ENCODE measurements at places on chromosomes 3 and 15. TPM values are rescaled to one million over a fixed set of nuclear protein-coding genes. Genes with fewer than 3 reads are reported as not detected.

GNB4 gene
- 32.2 TPM for total RNA-seq

CRELD1 gene
- 24.8 TPM for total RNA-seq

MRAS gene
- 232 TPM for total RNA-seq

GHSR gene
- not detected for total RNA-seq

SLC38A3 gene
- 0.39 TPM for total RNA-seq

- no peak for DNase-seq
Measured at GRCh38 chr3:171417813-171418212, 42.4 kb downstream of the TNIK start.

DNA sequence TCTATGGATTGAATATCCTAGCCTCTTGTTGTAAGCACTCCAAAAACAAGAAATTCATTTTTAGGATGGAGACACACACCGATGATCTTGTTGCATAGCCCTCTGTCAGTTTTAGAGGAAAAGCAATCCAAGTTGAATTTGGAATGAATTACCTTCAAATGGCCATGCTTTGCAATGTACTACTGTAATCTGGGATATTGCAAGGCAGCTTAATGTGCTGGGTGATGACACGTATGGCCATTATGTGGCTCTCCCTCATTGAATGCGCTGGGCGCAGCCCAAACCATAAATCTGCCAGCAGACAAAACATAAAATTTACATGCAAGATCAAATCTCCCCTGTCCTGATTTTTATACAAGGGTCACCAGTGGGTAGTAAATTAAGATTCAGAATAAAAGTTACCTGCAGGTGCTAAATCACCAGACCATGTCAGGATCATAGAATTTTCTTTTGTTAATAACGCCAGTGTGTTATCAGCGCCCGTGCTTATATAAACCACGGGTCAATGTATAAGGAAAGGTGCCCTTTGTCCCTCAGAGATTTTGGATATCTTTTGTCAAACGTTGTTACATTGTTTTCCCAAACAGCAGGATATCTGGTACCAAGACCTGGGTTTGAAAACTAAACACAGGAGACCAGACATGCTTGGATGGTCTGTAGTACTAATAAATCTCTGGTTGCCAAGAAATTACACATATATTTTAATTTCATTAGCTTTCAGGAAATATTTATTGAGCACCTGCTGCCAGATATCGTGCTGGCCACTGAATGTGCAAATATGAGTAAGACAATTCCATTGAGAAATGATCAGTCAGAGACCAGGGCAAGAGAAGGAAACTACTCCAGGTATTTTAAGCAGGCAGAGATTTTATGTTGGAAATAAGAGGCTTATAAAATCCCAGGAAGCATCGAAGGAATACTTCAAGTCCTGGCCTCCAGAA, 237.1 kb downstream of the EBLN2 start:
- no peak for DNase-seq

DNA sequence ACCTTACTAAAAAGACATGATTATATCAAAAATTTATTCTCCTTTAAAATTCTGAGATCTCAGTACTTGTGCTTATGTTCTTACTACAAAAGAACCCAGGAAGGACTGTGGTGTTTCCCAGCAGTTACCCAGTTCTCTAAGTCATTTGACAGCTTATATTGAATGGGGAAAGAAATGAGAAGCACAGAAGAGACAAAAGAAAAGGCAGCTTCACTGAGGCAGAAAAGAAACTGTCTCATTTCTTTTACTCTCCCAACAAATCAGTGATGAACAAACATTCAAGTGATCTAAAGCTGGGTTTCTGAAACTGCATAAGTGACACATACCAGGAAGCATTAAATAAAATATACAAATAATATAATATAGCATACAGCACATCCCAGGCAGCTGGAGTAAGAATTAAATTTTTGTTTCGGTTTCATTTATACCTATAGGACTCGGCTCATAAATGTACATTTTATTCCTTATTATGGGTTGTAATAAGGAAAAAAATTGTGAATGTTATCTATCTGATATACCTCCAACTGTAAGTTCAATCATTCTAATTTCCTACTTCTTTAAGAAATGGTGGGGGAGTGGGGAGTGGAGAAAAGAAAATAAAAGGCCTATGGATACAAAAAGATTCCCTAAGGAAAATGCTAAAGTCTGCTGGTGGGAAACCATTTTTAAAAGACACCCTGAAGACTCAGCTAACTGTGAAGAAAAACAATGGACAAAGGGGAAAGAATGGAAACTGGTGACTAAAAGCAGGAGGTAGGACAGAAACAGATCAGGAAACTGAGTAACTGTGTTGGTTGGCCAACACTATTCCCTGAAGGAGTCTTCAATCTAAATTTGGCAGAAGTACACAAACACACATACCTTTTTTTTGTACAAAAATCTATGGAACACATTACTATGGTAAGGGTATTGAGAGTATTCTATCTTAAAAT, 156.8 kb downstream of the TBC1D5 start:
- no peak for DNase-seq

DNA sequence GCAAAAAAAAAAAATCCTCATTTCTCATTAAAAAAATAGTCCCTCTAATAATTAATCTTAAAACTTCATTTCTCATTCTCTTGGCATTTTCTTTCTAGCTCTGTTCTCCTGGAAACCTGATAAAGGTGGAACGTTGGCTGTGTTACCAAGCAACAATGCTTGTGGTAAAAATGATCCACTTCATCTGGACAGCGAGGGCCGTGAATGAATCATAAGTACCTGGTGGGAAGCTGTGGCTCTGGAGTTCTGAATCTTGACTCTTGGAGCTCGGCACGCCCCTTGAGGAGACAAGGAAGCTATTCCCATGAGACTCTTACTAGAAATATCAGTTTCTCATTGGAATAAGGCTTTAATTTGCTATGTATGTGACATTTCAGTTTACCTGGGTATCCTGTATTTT, 32.5 kb downstream of the BCL2L10 start:
- no peak for DNase-seq

GRCh38 chr3:59608356-59608755, 558.5 kb upstream of the CFAP20DC start:
- DNase-seq, result no peak

DNA sequence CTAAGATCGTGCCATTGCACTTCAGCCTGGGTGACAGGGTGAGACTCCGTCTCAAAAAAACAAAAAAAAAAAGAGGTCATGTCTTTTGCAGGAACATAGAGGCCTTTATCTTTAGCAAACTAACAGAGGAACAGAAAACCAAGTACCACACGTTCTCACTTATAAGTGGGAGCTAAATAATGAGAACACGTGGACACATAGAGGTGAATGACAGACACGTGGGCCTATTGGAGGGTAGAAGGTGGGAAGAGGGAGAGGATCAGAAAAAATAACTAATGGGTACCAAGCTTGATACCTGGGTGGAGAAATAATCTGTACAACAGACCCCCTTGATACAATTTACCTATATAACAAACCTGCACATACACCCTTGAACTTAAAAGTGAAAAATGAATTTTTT, 401.4 kb upstream of the NAALADL2 start:
- no peak for DNase-seq

GRCh38 chr3:194272861-194273742, 78.0 kb downstream of the CPN2 start:
- DNase-seq, result peak; percentile 69

GRCh38 chr3:42850263-42850662, 25.4 kb downstream of the CYP8B1 start:
- DNase-seq, result no peak

- DNase-seq, result peak; percentile 76
Measured at GRCh38 chr3:124766113-124767095, 36.2 kb downstream of the UMPS start.

DNA sequence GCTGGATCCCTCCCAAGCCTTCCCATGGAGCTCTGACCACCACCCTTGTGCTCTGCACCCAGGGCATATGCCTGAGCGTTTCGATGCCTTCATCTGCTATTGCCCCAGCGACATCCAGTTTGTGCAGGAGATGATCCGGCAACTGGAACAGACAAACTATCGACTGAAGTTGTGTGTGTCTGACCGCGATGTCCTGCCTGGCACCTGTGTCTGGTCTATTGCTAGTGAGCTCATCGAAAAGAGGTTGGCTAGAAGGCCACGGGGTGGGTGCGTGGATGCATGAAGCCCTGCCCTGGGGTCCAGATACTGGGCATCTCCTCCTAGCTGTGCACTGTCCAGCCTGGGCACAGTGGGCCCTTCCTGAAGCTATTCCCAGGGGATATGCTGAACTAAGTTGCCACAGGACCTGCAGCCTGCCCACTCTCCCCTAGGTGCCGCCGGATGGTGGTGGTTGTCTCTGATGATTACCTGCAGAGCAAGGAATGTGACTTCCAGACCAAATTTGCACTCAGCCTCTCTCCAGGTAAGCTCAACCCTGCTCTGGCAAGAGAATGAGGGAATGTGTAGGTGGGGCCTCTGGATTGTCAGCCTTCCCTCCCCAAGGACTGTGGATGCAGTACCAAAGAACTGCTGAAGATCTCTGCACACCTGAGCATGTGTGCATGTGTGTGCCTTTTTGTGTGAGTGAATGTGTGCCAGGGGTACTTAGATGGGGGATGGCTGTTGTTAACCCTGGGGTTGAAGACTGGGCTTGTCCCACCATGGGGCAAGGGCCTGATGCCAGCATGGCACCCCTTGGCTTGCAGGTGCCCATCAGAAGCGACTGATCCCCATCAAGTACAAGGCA, 2.1 kb downstream of the MYD88 start:
- peak; percentile 69 for DNase-seq

DNA sequence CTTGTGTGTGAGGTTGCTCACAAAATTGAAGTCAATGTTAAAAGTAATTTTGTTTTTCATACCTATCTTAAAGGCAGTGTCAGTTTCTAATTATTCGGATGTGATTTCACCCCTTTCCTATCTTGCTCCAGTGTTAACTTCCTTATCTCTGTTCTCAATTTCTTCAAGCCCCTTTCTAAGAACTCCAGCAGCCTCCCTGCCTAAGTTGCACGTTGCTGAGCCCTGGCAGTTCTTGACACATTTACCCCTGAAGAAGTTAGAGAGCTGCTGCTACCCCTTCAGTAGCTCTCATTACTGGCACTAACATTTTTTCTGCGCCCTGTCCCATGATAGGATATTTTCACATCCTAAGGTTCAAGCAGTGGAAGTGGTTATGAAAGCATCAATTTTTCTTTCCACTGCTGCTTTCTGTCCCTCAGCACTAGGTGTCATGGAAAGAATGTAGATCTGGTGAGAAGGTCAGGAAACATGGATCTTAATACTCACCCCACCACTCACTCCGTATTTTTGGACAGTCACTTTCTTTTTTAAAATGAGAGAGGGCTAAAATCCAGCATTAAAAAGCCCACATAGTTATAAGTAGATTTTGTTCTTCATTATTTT, 62.9 kb downstream of the OPA1 start:
- DNase-seq, result no peak
